Fibroblast of gingiva (primary cell): ENCODE measurements at places on chromosomes 12 and 14.

DNA sequence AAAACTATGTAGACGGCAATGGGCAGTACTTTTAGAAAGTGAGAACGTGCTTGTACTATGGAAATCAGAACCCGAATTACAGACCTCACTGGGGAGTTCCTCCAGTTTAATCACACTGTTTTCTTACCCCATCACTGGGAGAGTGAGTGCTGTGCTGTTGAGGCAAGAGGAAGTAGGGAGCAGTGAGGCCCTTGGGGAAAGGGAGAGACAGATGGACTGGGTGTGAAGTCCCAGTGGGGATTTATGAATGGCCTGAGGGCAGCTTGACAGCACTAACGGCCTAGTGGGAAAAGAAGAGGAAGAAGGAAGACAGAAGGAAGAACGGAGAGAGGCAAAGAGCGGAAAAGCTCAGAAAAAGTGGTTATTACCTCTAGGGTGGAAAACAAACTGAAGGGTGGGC lies 5.7 kb downstream of the MCRS1 start:
- no peak for DNase-seq

- no peak for DNase-seq
These were observed 167.1 kb upstream of the NOS1 start for GRCh38 chr12:117528538-117528937.

DNA sequence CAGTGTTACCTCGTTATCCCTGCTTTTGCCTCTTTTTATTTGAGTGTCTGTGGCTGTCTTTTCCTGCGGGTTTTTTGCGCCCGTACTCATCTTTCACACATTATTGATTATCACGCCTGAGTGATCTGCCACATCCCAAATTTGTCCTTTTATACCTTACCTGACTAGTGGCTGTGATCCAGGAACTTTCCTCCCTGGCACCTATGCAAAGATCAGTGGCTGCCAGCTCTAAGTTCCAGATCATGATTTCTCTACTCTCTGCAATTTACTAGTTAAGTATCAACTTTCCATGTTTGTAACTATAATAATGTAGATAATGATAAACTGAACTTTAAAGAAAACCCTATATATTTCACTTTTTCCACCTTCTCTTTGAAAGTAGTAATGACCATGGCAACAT lies 36.9 kb downstream of the PLEKHA5 start:
- DNase-seq: no peak

DNA sequence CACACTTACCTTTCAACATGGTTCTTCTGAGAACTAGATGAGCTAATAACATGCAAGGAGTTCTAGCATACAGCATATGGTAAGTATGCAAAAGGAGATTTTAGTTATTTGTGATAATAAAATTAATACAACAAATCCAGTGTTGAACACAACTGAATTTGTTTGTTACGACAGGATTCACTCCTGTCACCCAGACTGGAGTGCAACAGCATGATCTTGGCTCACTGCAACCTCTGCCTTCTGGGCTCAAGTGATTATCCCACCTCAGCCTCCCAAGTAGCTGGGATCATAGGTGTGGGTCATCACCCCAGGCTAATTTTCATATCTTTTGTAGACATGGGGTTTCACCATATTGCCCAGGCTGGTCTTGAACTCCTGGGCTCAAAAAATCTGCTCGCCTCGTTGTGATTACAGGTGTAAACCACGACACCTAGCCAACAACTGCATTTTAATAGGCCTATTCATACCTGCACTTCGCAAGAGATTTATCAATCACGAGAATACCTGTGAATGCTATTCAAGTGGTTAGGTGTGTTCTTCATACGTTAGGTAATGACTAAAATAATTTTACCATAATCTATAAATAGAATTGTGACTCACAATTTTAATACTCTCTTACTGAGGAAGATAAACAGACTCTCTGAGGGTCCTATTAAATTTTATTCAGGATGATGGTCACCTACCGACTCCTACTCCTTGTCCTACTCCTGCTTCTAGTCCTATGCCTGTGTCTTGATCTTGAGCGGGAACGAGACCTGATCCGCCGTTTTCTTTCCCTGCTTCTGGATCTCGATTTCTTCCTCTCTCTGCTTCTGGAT lies 10.0 kb downstream of the RSRC2 start:
- DNase-seq: no peak

DNA sequence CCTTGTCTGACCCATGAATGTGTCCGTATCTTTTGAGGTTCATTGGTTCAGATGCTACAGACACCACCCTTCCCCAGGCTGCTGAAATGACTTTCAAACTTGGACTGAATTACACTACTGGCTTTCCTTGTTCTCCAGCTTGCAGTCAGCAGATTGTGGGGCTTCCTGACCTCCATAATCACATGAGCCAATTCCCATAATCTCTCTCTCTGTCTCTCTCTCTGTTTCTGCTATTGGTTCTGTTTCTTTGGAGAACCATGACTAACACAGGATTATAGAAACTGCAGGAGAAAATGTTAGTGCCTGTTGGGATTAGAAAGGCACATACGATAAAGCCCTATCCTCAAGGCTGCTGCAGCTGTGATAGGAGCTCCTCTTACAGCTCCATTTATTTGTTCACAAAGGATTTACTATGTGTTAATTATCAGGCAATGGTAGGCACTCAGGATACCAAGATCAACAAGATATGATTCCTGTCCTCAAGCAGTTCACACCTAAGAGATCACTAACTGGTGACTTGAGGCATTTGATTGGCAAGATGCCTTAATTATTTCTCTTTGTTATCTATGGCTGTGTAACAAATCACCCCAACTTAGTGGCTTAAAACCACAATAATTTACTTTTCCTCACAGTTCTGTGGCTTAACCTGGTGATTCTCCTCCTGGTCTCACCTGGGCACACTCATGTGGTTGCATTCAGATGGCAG lies 10.2 kb upstream of the NYNRIN start:
- no peak for DNase-seq

GRCh38 chr14:36215217-36215598 lies 38.7 kb upstream of the PTCSC3 start:
- DNase-seq: no peak

GRCh38 chr12:103751600-103751999 lies 89.4 kb downstream of the NT5DC3 start:
- DNase-seq: peak; percentile 40

DNA sequence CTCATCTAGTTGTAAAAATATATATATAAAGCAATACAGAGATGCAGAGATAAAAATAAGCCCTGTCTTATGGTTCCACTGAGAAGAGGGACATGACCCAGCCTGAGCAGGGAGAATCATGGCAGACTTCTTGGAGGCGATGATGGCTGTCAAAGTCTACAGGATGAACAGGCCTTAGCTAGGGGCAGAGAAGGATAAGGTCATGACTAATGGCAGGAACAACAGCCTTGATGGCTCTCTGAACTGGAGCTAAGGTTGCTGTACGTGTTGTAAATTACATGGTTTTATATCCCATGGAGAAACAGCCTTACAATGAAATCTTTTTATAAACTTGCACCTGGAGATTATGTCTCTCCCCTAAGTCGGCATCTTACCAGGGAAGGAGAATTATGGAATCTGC lies 32.4 kb downstream of the FOXN3 start:
- no peak for DNase-seq

DNA sequence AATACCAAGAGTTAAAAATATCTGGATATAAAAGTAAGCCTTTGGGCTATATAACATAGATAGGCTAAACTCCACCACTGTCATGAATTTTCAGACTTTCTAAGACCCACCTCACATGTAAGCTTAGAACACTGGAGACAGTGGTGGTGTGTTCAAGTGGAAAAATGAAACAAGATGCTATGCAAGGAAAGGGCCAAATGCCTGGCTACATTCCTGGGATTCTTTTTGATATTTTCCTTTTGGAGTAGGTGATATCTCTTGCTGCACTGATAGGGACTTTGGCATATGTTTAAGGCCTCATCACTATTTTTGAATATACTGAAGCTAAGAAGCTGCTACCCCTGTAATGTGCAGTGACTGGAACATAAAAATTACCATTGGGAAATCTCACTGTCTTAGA lies 341.3 kb downstream of the SLC16A7 start:
- no peak for DNase-seq

GRCh38 chr12:75481774-75482173 lies 1.2 kb downstream of the GLIPR1 start:
- peak; percentile 75 for DNase-seq
